ENCODE measurements at places on chromosomes 12 and 14.

DNA sequence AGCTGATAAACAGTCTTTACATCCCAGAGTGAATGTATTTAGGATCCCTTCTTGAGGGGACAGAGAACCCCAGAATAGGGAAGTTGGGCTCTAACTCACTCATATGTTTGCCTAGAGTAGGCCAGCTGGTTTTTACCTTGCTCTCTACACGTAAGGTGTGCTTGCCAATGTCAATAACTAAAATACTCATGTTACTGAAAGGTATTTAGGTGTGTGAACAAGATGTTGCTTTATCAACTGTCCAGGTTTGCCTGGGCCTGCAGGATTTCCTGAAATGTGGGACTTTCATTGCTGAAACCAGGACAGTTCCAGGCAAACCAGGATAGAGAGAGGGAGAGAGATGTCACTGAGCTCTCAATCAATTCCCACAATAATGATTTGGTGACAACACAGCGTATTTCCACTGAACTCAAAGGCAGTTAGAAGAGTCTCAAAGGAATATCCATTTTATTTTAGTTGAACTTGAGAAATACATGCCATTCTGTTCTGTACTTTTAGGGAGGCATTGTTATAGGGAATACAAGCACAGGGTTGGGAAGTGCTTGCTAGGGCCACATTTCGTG is 171.7 kb downstream of the NRXN3 start:
- DNase-seq: no peak

GRCh38 chr12:22377731-22378496 is 43.4 kb upstream of the ST8SIA1 start:
- DNase-seq: no peak

DNA sequence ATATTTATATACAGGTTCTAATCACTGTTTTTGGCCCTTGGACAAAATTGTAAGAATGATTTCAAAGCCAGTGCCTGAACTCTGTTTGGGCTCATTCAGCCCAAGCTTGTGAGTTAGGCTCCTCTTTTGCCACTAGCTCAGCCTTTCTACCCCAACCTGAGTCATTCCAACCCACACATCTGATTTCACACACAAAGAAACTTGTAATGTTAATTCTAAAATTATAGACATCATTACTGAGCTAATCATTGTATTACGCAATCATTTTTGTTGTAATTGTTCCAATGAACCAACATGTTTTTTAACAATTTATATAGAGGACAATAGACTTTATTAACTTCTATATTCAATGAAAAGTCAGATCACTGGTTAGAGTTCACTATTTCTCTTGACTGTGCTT is 441.1 kb downstream of the ETNK1 start:
- no peak for DNase-seq

DNA sequence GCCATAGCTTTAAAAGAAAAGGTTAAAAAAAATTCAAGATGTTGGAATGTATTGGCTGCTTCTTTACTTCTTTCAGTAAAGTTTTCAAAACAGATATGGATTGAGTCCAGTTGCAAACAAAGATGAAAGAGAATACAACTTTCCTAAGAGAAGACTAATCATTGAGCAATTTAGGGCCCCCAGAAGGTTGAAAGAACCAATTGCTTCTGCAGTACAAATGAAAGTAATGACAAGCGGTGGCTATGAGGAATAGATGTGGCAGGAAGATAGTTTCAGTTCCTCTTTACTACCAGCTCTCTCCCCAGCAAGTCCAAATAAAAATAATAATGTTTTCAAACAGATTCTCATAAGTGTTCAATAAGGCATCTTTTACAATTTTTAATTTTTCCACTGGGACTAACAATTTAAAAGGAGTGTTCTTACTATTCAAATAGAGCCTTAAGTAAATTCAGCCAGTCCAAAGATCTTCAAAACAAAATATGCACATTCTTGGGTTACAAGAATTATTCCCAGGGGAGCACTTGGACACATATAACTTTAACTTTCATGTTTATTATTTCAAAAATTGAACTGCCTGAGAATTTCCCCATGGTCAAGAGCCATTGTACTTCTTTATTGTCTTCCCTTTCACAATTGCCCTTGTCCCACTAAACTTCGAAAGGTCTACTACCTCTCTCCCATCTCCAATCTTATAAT is 62.3 kb upstream of the PPP1R12A start:
- DNase-seq: no peak

- no peak for DNase-seq
These were observed 59.6 kb upstream of the NCOR2 start for GRCh38 chr12:124626971-124627411.

DNA sequence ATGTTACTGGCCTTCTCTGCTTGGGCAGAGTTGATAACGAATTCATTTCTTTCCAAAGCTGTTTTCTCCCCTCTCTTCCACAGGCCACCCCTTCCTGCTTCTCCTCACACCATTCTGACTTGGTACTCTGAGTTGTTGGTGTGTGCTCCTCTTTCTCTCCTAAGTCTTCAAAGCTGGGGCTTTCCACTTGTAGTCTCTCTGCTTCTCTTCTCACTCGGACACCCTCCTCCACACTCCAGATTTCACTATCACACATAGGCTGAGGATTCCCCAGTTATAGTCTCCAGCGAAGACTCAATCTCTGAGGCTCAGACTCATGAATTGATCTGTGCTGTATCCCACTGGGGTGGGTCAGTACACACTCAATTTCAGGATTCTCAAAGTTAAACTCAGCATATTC is 201.0 kb downstream of the SSPN start:
- no peak for DNase-seq

- DNase-seq: no peak
These were observed 72.3 kb downstream of the LRIG3 start for GRCh38 chr12:58847901-58848600.

DNA sequence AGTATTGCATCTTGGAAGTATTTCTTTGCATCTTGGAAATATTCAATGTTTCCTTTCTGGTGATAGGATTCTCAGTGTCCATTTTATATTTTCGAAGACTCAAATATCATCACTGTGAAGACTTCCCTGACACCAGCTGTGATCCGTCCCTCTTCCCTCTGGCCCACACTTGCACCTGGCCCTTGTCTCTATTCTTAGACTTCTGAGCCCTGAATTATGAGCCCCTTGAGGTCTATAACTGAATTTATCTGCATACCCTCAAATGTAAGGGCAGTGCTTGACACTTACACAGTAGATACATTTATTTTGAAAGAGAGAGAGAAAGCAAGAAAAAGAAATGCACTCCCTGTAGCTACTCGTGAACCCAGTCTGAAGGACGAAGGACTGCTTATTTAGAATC is 376.7 kb downstream of the ZFP36L1 start:
- no peak for DNase-seq

DNA sequence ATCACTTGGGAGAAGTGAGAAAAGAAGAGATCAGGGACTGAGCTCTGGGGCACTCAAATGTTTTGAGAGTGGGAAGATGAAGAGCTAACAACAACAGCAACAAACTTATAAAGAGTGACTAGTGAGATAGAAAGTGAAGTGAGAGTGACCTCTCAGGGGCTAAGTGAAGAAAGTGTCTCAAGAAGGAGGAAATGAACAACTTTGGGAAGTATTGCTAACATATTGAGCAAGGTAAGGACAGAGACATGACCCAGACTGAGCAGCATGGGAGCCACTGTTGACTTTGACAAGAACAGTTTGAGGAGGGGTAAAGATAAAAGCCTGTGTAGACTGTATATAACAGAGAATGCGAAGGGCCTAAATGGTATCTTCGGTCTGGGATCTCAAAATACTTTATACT is 155.1 kb upstream of the BTG1 start:
- DNase-seq: no peak

- no peak for DNase-seq
These were observed 6.2 kb upstream of the DYRK4 start for GRCh38 chr12:4555804-4556203.

- no peak for DNase-seq
These were observed 57.1 kb downstream of the ERC1 start for GRCh38 chr12:1047898-1048660.

Data from neural crest cell (in vitro differentiated cells).